Daoy (cell line): ENCODE measurements at places on chromosomes 3 and 15.
A peak's percentile ranks its signal among the peaks of the same experiment; 100 is the strongest.

GRCh38 chr15:60563539-60564404 is 84.8 kb upstream of the ICE2 start:
- DNase-seq, result no peak

GRCh38 chr3:13245615-13245978 is 172.4 kb upstream of the IQSEC1 start:
- DNase-seq, result no peak

DNA sequence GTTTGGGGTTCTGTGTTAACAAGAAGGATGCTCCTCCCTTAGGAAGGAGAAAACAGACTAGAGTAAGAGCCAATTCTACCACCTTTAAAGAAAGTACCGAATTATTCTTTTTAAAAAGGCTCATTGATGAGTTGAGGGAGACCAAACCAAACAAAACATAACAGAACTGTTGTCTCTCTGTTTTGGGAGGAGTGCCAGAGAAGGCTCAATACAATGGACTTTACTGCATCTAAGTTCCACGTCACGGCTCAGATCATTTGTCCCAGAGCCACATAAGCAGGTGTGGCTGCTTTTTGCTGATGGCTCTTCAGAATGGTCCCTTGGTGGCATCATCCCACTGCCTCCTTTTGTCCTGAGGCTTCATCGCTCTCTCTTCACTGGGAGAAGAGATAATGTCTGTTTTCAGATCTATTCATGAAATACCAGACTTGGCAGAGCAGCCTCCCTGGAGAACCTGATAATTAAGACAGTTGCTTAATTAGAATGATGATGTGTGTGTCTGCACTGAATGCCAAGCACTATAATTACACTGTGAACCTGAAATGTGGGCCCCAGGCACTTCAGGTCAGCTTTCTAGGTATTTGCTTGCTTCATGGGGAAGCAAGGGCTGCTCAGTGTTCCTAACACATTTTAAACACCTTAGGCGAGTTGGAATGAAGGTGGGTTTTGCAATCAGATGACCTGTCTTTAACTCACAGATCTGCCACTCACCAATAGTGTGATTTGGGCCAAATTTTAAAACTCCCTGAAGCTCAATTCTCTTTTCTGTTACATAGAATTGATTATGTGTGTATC is 335.2 kb upstream of the MCTP2 start:
- DNase-seq, result no peak

DNA sequence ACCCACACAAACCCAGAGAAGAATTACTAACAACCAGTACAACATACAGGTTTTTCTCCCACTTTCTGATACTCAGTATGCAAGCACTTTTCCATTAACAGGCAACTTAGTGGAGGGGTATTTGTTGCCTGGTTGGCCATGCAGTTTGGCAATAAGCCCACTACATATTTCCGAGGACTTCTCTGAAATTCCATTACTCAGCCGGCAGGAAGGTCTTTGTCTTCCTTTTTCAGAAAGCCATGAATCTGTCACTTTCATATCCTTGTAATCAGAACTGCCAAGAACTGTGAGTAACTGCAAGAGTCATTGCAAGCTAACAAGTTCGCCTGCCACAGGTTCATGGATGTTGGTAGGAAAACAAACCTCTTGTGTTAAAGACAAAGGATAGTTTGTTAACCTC is 422.3 kb upstream of the ROBO1 start:
- peak; percentile 47 for DNase-seq

DNA sequence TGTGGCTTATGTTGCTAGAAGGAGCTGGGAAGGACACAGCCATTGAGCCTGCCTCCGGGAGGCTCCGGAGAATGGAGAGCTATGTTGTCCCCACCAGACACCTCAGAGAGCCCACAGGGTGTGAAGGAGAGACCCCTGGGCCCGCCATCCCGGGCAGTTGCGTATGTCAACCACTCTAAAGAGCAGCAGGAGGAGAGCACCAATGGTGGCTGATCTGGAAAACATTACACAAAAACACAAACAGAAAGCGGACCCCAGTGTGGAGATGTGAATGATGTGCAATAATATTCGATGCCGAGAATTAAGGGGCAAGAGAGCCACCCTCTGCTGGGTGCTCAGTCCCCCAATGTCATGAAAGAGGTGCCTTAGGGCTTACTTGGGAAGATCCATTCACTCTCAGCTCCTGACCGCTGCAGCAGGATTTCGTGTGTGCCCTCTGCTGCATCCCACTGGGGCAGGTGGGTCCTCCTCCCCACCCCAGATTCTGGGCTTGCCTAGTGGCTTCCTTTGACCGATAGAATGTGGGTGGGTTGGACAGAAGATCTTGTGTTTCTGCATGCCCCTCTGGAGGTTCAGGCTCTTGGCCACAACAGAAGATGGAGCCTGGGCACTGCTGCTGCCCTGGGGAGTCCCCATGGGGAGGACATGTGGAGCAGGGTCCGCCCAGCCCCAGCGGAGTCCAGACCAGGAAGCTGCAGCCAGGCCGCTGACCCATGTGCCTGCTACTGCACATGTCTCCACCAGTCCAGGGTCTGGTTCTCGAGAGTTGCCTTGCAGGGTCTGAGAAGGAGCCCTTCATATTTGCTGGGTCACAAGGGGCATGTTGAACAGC is 245.3 kb downstream of the OCA2 start:
- no peak for DNase-seq

- DNase-seq, result no peak
Measured at GRCh38 chr3:100288288-100288894, 27.6 kb downstream of the TBC1D23 start.

DNA sequence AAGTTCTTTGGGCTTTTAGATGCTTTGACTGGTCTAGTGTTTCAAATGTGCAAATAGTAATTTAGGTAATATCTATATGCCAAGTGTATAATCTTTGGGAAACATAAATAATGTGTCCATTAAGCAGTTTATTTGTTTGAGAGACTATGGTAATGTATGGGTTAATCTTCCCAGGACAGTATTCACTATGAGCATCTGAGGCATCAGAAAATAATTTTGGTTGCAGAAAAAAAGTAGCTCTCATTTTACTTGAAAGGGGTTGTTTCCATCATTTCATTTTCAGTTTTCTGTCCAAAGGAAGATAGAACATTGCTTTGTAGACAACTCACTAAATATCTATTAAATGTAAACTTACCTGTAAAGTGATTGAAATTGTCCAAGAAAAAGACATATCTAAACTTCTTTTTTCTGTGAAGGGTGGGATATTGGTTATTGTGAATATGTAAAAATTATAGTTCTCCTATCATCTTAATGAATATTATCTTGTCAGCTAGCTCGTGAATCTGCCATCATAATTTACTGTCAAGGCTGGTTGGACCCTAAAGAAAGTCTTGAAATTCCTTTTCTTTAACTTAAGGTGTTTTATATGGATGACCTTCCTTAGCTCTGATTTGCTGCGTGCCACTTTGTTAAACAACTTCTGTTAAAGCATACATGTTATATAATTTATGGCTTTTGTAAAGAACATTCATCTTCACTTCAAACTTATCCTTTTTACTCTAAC is 108.8 kb downstream of the EPHA3 start:
- no peak for DNase-seq

DNA sequence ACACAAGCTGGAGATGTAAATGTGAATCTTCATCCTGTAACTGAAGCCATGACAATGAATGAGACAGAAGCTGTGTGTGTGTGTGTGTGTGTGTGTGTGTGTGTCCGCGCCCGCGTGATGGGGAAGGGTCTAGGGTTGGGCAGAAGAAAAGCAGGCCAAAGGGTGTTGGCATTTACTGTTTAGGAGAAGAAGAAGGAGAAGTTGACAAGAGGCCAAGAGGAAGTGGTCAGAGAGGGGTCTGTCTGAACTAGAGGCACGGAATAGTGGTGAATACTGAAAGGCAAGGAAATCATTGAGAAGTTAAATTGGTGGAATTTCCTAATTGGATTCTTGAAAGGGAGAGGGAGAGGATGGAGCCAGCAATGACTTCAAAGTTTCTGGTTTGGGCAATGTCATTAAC is 5.6 kb upstream of the NCEH1 start:
- DNase-seq, result no peak

DNA sequence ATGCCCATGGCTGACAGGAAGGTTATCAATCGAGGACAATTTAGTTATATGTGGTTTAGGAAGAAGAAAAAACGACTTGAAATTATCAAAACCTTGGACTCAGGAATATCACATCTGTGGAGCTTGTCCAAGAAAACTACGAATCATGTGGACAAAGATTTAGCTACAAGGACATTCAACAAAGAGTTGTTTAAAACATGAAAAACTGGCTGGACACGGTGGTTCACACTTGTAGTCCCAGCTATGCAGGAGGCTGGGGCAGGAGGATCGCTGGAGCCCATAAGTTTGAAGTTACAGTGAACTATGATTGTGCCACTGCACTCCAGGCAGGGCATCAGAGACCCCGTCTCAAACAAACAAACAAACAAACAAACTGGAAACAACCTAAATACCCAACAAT is 142.4 kb downstream of the MAGI1 start:
- no peak for DNase-seq

DNA sequence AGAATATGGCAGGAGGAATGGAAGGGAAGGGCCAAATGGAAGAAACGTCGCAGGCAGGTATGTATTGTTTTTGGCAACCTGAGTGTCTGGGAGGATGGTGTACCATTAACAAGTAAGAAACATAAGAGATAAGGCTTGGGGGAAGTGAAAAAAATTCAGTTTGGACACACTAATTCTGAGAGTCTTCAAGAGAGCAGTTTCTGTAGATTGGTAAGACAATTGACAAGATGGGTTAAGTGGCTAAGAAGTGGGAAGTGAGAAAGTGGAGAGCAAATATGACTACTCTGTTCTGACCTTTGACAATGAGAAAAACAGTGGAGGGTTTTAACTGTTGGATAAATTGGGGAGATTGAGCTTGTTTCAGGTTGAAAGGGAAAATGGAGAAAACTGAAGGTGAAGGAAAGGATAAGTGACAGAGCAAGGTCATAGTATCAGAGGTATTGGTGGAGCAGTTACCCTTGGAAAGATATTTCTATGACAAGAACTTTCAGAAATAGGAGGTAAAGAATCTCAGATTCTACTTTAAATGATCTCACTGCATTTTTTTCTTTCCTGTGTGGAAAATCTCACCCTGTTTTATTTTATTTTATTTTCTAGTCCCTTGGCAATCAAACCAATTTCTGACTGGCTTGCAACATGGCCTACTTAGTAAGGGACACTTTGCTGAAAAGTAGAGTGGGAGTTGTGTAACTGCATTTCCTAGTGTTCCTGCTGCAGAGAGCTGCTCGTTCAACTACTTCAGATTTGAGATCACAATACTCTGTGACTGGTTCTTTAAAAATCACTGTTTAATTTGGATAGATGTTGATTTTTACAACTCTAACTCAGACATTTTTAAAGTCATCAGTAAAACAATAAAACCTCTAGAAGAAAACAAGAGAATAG is 23.1 kb upstream of the GABPB1 start:
- DNase-seq, result no peak

DNA sequence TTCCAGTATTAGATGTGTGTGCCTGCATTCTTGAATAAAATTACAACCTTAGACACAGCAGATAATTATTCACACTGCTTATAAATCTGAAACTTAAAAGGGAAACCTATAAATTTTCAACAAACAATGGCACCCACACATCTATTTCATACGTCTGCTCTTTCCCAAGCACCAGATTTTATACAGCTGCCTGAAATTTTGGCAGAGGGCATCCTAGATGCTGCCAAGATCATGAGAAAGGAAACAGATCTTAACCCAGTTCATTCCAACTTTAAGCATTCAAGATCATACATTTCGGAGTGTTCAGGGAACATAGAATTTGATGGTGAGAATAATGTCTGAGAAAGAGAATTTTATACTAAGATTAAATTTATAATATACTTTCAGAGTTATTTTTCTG is 53.1 kb downstream of the CLDN1 start:
- no peak for DNase-seq

DNA sequence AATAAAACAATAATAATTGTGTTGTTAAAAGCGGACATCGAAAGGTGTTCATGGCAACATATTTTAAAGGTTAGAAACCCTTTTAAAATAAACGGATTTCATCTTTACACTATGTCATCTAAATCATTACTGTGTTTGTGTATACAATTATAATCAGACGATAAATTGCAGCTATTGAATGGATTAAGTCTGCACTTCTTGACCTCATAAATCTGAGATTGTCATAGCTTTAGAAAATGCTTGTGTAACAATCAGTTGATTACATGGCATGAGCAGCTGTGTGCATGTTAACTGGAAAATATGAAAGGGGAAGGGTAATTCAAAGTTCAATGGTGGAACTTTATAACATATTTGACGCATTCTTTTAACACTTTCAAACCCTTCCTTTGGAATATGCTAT is 152.4 kb upstream of the MDFIC2 start:
- DNase-seq, result no peak

- no peak for DNase-seq
Measured at GRCh38 chr3:187833799-187834578, 88.7 kb upstream of the BCL6 start.

DNA sequence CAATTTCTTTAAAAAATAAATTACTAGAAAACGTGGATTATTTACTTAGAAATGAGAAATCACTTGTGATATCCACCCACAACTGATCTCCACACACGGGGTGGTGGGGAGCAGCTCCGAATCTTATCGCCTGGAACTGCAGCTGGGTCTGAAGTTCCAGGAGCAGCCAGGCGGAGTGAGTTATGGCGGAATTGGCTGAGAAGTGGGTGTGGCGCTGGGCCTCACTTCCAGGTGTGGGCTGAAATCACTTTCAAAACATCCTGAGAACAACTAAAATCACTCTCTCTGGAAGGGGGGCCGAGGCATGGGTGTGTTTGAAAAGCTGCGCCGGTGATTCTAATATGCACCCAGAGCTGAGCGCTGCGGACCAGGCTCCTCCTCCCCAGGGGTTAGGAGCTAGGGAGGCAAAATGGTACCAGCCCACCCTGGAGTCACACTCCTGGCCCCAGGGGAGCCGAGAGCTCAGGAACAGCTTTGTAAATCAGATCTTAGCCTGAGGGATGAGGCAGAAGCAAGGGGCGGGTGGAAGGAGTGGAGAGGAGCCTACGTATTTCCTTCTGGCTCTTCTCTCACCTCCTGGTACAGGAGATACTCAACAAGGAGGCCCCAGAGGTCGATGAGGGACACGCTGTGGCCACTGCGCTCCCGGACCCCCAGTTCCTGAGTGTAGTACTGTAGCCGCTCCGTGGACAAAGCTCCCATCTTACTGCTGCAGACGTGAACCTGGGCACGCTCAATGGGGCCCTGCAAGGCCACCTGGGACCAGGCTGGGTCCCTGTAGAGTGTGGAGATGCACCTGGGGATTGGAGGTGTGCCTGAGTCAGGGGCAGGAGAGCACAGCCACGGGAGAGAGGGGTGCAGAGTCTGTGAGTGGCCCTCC is 9.6 kb downstream of the PLA2G4F start:
- DNase-seq, result no peak

DNA sequence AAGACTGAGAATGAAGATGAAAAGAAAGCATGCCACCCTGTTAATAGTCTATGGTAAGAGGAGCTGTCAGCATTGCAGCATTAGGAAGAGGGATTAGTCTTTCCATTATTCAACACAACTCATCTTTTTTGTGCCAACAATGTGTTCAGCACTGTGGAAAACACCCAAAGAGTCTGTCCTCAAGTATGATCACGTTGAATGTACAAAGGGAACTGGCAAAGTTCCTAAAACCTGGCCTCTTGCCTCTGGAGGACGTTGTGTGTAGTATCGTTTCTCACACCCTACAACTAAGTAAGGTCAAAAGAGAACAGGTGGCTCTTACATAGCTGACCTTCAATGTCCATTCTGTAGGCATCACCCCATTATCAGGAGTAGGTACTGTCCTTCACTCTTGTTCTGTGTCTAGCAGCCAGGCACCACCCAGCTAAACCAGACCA is 147.9 kb upstream of the THBS1 start:
- DNase-seq, result no peak

- peak; percentile 73 for DNase-seq
Measured at GRCh38 chr3:48232734-48233133, 8.2 kb upstream of the ZNF589 start.
